Urothelium cell line (cell line): ENCODE measurements at places on chromosomes 12 and 14.

DNA sequence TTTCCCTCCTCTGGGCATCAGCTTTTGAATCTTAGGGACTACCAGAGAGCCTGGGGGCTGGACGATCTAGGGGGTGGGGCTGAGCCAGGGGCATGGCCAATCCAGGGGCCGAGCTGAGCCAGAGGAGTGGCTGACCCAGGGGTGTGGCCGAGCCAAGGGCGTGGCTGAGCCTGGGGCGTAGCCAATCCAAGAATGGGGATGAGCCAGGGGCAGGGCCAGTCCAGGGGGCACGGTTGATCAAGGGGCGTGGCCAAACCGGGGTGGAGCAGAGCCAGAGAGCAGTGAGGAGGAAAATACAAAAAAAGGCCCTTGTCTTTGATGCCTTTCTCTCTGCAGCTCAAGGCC, 219.3 kb upstream of the NOS1 start:
- DNase-seq, result peak; percentile 32

DNA sequence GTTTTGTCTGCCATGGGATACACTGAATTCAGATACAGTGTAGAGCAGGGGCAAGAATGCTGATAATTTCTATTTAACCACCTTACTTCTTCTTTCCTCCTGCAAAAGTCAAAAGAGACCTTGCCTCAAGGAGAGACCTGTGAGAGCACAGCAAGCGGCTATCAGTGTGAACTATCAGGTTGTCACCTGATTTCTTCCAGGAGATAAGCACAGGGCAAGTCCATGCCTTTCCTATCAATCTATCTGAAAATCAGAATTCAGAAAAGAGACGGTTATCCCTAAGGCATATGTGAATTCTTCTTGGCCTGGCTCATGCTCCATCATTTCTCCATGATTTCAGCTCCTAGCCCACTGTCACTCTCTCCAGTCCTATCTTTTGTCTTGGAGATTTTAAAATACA, 128.9 kb upstream of the CCND2 start:
- DNase-seq, result no peak

GRCh38 chr12:75655315-75655806, 144.0 kb upstream of the KRR1 start:
- DNase-seq, result no peak

- DNase-seq, result no peak
These were observed 30.5 kb upstream of the METAP2 start for GRCh38 chr12:95443459-95443858.

- DNase-seq, result no peak
These were observed 186.9 kb upstream of the CAND1 start for GRCh38 chr12:67082221-67082620.

DNA sequence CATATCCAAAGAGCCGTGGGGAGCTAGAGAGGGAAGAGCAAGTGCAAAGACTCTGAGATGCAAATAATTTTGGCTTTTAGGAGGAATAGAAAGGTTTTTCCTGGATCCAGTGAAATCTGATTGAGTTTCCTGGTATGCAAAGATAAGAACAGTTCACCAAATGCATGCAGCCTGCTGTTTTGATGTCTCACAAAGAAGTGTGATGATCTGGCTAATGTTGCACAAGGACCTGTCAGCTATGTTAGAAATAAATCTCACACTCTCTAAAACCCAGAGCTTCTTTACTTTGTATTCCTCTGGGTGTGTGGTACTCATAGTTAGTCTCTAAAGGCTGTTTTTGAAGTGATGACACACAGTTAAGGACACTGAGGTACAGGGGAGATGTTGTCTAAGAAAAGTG, 321.4 kb downstream of the AACS start:
- no peak for DNase-seq

GRCh38 chr12:129873111-129873832, 30.6 kb downstream of the TMEM132D start:
- DNase-seq, result no peak

DNA sequence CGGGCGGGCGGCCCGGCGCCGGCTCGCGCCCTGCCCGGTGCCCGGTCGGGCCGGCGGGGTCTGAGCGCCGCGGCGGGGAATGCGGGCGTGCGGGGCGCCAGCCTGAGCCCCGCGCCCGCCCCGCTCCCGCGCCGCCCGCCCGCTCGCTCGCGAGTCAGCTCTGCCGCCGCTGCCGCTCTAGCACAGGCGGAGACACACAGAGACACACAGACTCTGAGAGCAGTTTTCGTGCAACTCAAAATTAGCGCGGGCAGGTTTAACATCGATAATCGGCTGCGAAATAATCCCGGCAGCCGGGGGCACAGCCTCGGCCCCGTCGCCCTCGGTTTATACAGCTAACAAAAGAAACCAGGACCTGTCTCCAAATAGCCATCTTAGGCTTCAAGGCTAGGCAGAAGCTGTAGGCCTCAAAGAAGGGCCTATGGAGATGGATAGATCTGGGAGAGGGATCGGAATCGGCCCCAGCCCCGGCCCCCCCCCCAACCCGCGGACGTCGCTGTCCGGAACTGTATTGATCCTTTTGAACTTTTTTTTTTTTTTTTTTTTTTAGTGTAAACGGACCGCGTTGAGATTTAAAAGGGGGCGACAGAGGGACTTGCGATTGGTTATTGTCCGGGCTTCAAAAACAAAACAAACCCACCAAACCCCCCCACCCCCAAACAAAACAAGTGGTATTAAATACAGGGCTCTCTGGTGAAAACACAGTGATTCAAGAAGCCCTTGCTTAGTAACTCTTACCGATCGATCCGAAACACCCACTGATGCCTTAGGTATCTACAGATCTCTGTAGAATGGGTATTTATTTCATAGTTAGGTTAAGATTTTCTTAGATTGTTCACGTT, 1.1 kb downstream of the ARID2 start:
- DNase-seq, result peak; percentile 30

GRCh38 chr14:100240668-100241032, 1.7 kb downstream of the YY1 start:
- no peak for DNase-seq

- DNase-seq, result peak; percentile 58
These were observed 12.4 kb downstream of the MGST1 start for GRCh38 chr12:16359512-16360491.

DNA sequence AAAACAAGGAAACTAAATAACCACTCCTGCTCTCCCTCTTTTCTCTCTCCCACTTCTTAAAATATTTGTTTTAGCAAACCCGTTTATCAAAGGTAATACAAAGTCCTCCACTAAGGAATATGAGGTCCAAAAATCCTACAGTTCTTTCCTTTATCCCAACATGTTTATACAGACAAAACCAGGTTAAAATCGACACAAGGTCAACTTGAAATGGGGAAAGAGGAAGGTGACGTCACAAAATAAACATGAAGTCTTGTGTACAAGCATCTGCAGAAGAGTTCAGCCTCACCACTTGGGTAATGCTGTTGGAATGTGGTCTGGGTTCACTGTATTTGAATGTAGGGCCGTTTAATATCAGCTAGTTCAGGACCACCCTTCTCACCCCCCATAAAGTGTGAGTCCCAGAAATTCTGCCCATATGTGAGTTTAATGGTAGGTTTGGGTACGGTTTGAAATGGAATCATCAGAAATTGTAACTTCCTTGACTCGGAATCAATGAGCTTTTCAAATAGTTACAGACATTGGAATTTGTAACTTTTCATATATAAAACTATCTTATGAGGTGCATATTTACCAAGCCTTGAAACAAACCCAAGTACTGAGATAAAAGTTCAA, 120.0 kb upstream of the SLC38A2 start:
- DNase-seq, result peak; percentile 51

GRCh38 chr12:116434155-116435011, 124.8 kb upstream of the MAP1LC3B2 start:
- peak; percentile 85 for DNase-seq

DNA sequence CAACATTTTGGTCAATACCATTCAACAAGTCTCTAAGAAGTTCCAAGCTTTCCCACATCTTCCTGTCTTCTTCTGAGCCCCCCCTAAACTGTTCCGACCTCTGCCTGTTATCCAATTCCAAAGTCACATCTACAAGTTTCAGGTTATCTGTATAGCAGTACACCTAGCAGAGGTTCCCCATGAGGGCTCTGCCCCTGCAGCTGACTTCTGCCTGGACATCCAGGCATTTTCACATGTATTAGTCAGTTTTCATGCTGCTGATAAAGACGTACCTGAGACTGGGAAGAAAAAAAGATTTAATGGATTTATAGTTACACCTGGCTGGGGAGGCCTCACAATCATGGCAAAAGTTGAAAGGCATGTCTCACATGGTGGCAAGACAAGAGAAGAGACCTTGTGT, 10.2 kb upstream of the PLA2G1B start:
- DNase-seq, result no peak

- no peak for DNase-seq
These were observed 80.7 kb downstream of the RAD51B start for GRCh38 chr14:67900231-67900630.

- no peak for DNase-seq
These were observed 46.4 kb downstream of the KRT80 start for GRCh38 chr12:52145228-52146088.
